ENCODE measurements at places on chromosomes 6 and 20.

- DNase-seq = no peak
Measured at GRCh38 chr6:37827603-37828265, 8.2 kb downstream of the ZFAND3 start.

GRCh38 chr6:132498638-132499037 lies 14.3 kb downstream of the STX7 start:
- no peak for DNase-seq

DNA sequence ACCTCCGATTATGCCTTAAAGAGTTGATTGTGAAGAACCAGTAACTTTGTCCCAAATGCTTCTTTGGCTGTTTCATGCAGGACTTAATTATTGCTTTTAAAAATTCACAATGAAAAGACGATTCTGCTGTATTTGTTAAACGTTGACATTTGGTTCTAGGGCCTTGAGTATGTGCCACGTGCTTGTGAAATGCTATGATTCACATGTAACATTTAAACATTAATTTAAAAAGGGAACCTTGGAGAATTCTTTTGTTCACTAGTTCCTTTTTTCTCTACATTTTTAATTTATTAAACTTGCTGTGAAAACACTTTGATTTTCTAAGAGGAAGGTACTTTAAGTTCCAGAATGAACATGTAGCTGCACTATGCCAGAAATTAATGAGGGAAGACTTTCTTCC lies 9.5 kb downstream of the GZF1 start:
- no peak for DNase-seq

DNA sequence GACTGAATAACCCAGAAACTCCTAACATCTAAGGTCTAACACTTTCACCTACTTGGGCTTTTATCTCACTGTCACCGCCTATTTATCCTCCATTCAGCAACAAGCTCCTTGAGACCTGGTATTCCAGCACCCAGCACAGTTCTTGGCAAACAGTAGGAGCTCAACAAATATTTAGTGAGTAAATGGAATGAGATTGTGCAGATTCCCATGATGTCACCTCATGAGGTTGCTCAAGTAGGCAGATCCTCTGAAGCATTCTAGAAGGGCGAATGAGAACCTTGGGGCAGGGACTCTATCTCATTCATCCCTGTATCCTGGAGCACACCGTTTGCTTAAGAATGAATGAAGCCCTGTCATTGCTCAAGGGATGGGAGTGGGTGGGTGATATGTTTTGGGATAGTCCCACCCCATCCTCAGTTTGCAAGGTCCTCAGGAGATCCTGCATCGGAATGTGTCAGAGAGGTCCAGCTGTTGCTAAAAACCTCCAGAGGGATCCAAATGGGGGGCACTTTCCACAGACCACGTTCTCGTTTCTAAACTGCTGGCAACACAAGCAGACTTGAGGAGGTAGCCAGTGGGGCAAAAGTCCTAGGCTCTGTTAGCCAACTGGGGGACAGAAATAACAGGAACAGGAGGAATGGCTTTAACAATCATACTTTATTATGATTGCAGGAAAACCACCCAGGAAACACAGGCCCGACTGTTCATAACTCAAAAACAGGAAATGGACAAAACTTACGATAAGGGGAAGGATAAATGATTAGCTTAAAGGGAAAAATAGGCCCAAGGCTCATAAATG lies 42.0 kb downstream of the EDN1 start:
- DNase-seq = no peak

- no peak for DNase-seq
Measured at GRCh38 chr20:38184101-38184500, 19.0 kb upstream of the TGM2 start.

- no peak for DNase-seq
Measured at GRCh38 chr6:22451962-22452361, 117.4 kb upstream of the HDGFL1 start.

DNA sequence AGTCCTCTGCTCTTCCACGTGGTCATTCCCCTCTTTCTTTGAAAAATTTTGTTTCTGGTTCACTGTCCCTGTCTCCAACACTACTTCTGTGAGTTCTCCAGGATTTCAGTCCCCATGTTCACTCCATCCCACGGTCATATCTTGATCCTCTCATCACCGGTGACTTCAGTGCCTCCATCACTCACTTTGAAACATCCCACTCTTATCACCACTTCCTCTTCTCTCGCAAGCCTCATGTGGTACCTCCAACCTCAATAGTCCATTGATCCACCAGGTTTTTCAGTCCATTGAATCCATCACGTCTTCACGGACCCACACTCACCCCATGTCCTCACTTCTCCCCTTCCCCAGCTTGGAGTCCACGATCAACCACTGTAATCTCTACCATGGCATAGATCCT lies 64.8 kb downstream of the CARMIL1 start:
- peak; percentile 8 for DNase-seq

- DNase-seq = no peak
Measured at GRCh38 chr6:56152611-56153010, 94.8 kb downstream of the COL21A1 start.

DNA sequence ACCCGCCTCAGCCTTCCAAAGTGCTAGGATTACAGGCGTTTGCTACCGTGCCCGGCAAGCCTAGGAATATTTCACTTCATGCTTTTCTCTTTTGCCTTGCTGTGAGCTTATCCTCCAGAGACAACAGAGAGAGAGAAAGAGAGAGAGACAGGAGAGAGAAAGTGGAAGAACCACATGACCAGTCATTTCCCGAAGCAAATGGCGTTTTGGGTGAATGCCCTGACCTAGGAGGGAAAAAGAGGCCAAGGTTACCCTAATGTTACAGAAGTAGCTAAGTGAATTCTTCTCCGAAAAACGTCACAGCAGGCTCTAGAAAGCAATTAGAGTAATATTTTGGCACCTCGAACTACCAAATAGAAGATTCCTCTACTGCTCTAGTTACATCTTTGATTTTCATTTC lies 9.1 kb downstream of the SGK1 start:
- DNase-seq = no peak

DNA sequence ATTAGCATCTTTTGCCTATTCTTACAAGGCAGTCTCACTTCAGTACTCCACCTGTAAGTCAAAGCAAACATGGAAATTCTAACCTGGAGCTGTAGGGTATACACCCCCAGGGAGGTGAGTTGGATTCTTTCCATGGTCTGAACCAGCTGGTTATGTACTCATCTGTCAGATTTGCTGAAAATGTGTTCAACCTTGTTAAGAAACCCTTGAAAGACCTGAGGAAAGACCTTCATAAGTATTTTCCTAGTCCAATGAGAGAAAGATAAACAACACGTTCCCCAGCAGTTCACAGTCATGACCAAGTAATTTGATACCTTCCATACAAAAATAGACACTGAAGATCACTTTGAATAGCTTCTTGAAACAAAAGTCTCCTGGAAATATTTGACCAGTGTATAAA lies 42.5 kb downstream of the ID4 start:
- DNase-seq = no peak

Measured in activated CD4-positive, alpha-beta T cell treated with anti-CD3 and anti-CD28 coated beads, Interleukin-2, amount 50 U/mL, for 16 hours (primary cell).